ENCODE measurements at places on chromosomes 1 and 21.

- no peak for DNase-seq
Observed at GRCh38 chr1:62962014-62962812, 178.3 kb downstream of the ATG4C start.

DNA sequence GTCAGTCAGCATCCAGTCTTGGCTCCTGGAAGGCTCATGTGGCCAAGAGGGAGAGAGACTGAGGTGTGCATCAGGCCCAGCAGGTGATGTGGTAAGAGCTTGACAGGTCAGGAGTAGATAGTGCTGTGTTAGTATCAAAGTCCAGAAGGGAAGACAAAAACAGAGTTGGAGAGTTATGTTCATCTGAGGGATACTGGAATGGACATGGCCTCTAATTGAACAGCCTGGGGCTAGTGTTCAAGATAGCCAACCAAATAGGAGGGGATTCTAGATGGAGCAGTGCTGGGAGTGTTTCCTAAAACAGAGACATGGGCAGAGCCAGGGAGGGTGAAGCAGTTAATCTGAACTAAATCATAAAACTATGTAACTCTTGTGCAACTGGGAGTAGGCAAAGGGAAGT is 120.7 kb upstream of the MARK1 start:
- no peak for DNase-seq

GRCh38 chr1:111446967-111447892 is 1.8 kb downstream of the WDR77 start:
- no peak for DNase-seq

GRCh38 chr1:44662683-44663030 is 11.6 kb downstream of the TMEM53 start:
- DNase-seq, result no peak

DNA sequence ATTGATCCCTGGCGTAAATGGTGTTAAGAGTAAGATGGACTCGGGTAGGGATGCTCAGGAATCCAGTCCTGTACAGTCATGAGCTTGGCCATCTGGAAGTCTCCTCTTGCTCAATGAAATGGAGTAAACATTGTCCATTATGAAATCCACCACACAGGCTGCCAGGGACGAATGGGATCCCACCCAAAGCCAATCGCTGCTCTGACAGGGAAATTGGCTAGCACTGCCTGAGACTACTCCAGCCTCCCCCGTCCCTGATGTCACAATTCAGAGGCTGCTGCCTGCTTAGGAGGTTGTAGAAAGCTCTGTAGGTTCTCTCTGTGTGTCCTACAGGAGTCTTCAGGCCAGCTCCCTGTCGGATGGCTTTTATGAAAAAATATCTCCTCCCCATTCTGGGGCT is at the start of gene HSD11B1:
Gene HSD11B1 (plus strand): TSS at position 263 of the 400 bp plus-strand sequence. CDS start 97 bp downstream, at position 360.
- DNase-seq, result no peak

DNA sequence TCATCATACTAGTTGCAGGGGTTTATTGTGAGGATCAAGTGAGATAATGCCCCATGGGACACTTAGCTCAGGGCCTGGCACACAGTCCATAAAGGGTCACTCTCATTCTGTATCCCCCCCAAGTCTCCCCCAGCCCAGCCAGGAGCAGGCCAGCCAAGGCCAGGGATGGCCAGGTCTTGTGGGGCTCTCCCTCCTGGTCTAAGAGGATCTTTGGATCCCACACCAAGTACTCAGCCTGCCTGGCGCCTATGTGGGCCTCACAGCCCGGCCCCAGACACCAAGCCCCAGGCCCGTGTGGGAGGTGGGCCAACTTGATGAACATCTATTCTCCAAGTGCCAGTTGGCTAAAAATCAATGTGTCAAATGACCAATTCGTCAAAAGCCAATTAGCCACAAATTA is 117.8 kb downstream of the GLIS1 start:
- no peak for DNase-seq

GRCh38 chr1:96552451-96552850 is 169.1 kb upstream of the PTBP2 start:
- DNase-seq, result no peak

GRCh38 chr1:172883387-172883791 is 167.4 kb downstream of the TNFSF18 start:
- no peak for DNase-seq

DNA sequence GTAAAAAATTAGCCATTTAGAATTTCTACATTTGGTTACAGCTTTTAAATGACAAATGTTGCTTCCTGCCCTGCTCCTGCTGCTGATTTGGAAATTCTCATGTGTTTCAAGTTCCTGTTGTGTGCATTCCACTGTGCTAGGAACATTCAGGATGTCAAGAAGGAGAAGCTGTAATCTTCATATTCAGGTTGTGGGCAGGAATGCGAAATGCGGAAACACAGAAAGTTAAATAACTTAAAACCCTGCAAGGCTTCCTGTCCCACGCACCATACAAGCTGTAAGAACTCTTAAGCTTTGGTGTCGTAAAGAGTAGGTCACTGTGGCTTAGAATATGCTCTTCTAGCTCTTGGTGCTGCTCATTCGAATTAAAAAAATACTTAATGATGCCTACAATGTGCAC is 52.6 kb downstream of the S100B start:
- no peak for DNase-seq

DNA sequence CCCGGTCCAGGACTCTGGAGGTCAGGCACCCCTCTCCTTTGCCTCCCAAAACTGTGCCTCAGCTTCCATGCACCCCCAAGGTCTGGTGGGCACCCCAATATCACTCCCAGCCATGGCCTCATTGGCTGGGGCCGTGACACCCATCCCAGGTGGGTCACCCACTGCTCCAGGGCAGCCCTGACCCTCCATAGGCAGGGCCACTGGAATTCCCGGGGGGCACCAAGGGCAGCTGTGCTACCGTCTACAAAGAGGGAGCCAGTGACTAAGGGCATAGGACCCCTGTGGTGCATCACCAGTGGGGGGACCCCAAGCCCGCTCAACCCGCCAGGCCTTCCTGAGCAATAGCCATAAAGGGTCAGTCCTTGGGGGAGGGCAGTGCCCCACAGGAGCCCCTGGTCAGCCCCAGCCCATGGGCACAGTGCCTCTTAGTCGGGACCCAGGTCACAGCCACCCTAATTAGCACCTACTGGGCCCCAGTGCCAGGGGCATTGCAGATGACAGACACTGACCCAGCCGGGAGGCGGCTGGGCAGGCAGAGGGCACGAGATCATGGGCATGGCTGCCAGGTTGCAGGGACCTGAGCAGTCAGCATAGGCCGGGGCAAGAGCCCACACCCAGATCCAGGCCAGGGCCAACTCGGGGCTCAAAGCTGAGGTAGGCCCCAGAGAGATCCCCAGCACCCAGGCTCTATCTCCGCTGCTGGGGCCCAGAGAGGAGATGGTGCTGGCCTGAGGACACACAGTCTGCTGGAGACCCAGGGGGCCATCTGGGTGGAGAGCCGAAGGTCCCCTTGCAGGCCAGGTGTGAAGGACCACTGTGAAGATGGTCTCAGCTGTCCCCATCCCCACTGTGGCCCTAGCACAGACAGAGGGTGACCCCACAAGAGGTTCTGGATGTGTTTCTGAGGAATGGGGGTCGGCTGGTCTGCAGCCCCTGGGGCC is 19.0 kb upstream of the ARF1 start:
- no peak for DNase-seq
